ENCODE measurements at places on chromosomes 7 and 10.

GRCh38 chr7:56206420-56206819 is 90.2 kb upstream of the NUPR2 start:
- DNase-seq = no peak

DNA sequence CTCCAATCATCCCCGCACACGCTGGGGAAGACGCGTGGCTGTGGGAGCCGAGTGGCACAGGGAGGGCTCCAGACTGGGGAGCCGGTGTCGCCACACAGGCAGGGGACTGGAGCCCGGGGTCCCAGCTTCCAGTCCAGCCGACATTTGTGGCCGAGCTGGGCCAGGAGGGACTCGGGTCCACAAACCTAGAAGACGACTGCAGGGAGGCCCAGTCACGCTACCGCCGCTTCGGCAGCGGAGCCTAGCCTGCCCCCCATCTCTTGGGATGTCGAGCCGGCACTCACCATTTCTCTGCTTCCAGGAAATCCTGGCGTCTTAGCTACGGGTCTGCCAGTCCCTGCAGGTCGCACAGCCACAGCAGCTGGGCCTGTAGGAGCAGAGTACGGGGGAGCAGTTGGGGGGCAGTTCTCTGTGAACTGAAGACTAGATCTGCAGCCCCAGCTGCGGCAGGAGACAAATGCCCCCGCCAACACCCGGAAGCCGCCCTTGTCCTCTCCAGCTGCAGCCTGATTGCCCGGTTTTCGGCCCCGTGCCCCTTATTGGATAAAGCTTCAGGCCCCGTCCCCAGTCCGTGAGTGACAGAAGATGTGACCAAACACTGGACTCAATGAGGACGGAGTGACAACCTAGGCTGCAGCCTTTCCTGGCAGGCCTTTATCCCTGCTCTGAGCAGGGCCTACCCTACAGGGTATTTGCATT is 270.7 kb downstream of the ZNF33B start:
- peak; percentile 89 for DNase-seq

GRCh38 chr7:13800694-13801448 is 188.6 kb downstream of the ETV1 start:
- no peak for DNase-seq

DNA sequence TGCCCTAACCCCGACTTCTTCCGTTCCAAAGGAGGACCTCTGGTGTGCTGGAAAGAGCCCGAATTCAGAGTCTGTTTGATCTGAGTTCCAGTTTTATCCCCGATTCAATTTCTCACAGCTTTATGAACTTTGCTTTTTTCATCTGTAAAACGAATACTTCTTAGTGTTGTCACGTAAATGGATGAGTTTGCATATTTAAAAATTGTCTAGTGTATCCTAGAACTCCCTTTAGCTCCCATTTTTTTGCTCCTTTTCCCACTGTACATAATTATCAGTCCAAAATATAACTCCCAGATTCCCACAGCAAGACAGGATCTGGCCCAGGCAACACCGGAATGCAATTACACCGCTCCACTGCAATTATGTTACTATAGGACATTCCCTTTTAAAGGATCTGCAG is 80.7 kb upstream of the ARHGAP21 start:
- no peak for DNase-seq

- DNase-seq = no peak
Measured at GRCh38 chr7:93737953-93738352, 152.6 kb downstream of the TFPI2 start.

DNA sequence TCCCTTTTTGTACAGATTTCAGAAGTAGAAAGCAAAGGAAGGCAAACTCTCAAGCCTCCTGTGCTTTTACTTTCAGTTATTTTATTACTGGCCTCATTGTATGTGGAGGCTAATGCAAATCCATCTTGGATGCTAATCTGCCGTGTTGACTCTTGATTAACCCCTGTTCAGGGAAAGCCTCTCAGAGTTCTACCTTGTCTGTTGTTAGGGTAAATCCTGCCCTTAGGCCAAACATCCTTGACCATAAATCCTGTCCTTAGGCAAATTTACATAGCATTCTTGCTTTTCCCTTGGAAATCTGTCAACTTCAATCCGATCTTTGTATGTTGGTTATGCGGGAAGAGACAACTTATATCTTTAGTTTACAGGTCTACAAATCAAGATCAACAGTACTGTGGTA is 709.9 kb upstream of the LRRTM3 start:
- DNase-seq = no peak

GRCh38 chr10:113309791-113310190 is 243.1 kb upstream of the HABP2 start:
- DNase-seq = no peak

- DNase-seq = no peak
Measured at GRCh38 chr10:123470336-123470921, 195.7 kb upstream of the GPR26 start.

GRCh38 chr10:132836832-132837540 is 51.0 kb upstream of the NKX6-2 start:
- peak; percentile 66 for DNase-seq

GRCh38 chr10:131683281-131683861 is 217.4 kb upstream of the PPP2R2D start:
- no peak for DNase-seq

DNA sequence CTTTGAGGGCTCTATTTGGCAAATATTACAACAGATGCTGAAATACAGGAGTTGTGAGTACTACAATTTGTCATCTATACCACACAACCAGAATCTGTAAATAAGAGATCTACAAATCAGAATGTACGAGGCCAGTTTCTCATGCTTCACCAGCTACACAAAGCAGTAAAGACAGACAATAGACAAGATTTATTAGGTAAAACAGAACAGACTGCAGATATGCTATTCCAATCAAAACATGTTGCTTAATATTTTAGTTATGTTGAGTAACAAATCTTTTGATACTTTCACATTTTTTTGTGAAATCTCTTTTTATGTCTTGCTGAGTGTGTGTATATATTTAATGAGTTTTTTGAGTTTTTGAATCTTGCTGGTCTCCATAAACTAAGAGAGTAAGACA is 109.1 kb downstream of the CHCHD3 start:
- DNase-seq = no peak

- DNase-seq = no peak
Measured at GRCh38 chr10:107164992-107165391, 486 bp upstream of the SORCS1 start.

DNA sequence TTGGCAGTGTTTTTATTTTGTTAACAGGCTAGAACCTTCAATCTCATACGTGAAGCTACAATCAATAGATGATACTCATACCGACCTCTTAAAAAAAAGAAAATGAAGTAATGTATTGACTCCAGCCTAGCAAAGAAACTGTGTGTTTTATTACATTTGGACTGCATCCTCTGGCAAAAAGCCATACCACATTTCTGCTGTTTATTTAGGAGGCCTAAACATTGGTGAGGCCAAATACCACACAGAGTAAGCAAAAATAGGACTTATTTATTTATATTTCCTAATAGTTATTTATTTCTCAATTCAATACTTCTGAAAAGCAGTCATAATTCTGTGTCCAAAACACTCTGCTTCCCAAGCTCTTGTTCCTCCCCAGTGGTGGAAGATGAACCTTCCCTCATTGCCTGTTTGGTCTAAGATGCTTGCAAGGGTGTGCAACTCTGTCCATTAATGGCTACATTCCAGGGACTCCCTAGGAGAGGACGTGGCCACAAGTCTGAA is 398.8 kb upstream of the KLF6 start:
- no peak for DNase-seq

DNA sequence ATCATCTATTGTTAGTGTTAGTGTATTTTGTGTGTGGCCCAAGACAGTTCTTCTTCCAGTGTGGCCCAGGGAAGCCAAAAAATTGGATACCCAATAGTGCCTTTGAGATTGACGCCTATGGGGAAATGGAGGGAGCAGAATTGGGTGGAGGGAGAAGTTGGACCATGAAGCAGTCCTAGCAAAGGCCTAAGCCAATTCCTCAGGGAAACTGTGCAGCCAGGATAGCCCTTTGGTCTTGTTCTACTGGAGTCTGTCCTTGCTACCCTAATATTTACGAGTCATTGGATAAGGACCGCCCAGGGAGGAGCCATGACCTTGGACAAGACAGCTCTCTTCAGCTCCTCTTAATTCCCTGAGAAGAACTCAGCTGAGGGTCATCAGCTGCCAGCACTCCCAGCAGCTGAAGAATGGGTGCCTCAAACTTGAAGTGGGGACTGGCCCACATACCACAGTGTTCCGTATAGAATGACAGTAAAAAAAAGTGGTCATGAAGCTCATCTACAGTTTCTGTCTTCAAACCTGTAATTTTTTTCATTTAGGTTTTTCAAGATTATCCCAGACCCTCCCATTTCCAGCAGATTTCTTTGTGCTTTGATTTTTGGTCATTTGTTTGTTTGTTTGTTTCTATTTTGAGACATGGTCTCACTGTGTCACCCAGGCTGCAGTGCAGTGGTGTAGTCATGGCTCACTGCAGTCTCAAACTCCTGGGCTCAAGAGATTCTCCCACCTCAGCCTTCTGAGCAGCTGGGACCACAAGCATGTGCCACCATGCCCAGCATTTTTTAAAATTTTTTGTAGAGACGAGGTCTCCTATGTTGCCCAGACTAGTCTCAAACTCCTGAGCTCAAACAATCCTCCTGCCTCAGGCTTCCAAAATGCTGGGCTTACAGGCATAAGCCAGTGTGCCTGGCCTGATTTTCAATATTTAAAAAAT is 81.2 kb downstream of the C1GALT1 start:
- no peak for DNase-seq

- no peak for DNase-seq
Measured at GRCh38 chr10:91726355-91726754, 71.9 kb upstream of the TNKS2 start.

DNA sequence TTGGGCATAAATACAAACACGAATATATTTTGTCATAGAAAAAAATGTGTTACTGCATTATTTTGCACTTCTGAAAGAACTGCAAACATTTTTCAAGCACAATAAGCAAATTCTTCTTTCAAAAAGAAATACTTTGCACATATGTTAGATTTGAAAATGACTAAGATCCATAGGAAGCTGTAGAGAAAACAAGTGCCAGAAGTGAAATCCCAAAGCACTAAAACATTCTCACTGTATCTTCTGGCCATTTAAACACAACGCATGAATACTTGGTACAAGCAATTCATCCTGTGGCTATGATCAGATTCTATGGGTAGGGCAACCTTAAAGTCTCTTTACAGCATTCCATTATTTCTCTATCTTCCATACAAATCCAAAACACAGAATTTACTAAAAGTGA is 225.4 kb upstream of the IMMP2L start:
- DNase-seq = no peak

DNA sequence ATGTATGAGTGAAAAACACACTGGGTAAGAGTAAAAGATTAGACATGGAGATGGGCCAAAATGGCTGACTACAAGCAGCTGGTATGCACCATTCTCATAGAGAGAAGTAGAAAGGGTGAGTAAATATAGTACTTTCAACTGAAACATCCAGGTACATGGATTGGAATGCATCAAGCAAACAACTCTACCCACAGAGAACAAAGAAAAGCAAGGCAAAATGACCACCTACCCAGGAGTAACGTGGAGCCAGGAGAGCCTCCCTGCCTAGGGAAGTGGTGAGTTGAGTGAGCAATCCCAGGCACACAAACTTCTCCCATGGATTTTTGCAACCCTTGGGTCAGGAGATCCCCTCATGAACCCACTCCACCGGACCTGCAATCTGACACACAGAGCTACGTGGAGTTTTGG is 212.8 kb downstream of the PTN start:
- DNase-seq = no peak

DNA sequence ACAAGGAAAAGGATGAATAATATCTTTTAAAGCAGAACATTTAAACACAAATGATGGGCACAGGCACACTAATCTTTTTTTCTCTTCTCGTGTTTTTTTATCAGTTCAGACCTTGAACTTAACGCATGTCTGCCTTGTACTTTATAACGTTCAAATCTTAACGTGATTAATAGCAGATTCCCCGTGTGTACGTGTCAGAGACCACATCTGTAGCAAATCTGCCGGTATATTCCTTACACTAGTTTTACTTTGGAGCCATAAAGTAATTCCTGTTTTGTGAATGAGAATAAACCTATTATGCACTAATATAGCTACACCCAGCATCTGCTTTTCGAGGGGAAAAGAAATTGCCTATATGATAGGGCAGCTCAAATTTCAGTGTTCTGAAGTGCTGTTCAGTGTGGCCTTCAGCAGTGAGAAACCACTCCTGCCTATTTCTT is 166.0 kb upstream of the TCF7L2 start:
- DNase-seq = no peak

GRCh38 chr7:15862016-15862780 is 175.7 kb upstream of the MEOX2 start:
- no peak for DNase-seq

GRCh38 chr10:79116368-79116767 is 47.6 kb downstream of the ZMIZ1 start:
- DNase-seq = no peak

DNA sequence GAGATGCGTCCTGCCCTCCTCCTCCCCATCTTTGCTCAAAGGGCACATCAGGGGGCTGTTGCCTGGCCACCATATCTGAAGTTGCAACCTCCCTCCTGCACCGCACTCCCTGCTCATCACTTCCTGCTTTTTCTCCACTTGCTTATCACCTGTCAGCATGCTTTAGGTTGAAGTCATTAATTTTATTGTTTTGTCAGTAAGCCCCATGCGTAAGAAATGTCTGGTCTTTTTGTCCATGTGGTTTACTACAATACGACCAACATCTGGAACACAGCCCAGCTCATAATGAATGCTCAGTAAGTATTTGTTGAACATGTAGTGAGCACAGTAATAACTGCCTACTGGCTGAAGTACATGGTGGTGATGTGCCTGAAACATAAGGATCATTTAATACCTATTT is 71.6 kb upstream of the GJD4 start:
- DNase-seq = no peak

GRCh38 chr7:1706721-1707613 is 36.9 kb downstream of the ELFN1 start:
- peak; percentile 34 for DNase-seq

DNA sequence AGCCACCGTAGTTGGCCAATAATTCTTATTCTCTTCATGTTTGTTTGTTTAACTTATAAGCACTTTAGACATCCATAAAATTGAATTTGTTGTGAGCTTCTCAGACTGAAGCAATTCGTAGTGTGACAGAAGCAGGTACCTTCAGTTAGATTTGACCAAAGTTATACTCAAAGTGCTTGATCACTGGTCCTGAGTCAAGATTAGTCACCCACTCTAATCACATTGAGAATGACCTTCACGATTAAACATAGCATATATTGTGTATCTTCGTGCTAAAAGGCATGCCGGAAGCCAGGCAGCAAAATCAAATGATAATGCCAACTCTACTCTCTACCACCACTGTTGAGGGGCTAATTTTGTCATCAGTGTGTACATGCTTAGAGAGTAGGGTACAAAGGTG is 763.7 kb upstream of the MBL2 start:
- no peak for DNase-seq

DNA sequence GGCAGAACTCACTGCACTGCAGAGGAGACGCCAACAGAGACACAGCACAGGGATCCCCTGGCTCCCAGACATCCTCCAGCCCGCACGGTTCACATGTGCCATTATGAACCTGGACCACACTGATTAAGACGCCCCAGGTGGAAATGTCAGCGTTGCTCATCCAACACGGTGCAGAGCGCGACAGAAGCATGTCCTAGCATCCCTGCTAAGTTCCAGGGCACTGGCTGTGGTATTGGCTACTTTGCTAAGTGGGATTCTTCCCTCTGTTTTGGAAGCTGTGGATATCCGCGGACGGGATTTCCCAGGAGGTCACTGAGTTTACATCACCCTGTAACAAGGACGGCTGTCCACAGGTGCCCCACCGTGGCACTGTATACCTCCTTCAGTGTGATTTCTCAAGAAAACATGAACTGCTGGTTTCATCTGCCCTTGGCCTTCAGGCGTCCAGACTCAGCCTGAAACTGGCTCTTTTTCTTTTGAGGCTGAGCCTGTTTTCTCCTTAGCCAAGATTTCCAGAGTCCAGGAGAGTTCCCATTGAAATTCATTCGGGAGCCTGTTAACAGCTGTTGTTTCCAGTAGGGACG is 324.0 kb downstream of the WDR37 start:
- DNase-seq = peak; percentile 26
